ENCODE measurements at places on chromosomes 11 and 22.

GRCh38 chr22:43897751-43898261 lies 6.0 kb upstream of the PNPLA5 start:
- no peak for DNase-seq

DNA sequence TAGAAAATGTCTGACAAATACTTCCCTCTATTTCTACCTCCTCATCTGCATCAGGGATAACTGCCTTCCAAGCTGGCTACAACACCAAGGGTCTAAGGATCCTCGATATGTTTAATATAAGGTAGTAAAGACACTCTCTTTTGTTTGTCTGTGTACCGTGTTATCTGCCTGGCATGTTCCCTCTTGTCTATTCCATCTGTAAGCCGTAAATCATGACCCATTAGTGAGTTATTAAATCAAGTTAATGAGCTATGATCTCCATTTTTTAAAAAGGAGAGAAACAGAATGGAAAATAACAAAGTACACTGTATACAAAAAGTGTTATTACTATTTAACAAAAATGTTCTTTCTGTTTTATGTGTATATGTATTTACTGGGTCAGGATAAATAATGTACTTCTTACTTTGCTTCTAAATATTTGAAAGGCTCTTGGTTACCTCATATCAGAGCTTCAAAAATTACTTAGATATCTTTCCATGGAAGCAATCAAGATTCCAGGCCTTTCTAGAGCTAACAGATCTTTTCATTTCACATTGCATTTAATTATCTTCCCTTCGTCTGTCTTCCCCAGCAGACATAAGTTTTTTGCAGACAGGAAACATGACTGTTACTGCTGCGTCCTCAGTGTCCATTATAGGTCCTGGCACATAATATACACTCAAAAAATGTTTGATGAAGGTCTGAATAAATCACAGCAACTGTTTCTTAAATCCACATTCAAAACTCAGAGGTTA lies 342.6 kb upstream of the CCDC90B start:
- DNase-seq, result no peak

DNA sequence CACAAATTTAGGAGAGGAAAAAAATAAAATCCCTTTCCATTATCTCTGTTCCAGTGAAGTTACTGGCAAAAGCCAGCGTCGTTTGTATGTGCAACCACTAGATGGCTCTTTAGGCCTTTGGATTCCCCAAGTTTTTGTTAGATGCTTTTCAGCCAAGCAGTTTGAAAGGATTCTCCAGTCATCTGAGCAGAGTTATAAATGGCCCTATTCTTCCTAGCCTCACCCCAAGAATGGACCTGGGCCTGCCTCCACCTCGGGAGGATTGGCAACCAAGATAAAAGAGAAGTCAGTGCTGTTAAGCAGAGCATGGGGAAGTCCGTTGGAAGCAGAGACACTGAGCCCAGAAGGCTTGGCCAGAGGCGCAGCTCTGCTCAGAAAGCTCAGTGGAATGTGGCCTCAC lies 15.4 kb downstream of the FAM181B start:
- no peak for DNase-seq

DNA sequence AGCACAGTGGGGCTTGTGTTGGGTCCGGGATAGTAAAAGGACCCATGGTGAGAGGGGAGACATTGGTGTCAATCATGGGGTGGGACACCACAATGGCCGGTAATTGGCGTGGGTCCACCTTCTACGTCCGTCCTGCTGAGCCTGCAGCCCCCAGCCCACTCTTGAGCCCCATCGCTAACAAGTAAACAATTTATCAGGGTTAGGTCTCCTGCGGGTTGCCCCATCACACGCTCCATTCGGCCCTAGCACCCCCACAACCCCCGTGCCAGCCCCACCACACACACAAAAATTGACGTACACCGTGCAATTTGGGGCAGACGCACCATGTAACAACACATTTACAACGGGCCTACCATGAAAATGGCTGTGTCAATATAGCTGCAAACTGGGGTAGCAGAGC lies 86.5 kb upstream of the HTATIP2 start:
- DNase-seq, result no peak

- DNase-seq, result no peak
Measured at GRCh38 chr11:64534391-64534801, 56.6 kb upstream of the SLC22A12 start.

- DNase-seq, result no peak
Measured at GRCh38 chr22:18152519-18152918, 2.5 kb downstream of the USP18 start.

- no peak for DNase-seq
Measured at GRCh38 chr11:58466293-58466692, 24.3 kb upstream of the OR5B12 start.

GRCh38 chr22:44530569-44530968 lies 32.5 kb upstream of the RTL6 start:
- DNase-seq, result no peak

Data from Right ventricle myocardium superior (tissue), 1 donor.